ENCODE measurements at places on chromosomes 4 and X.
A peak's percentile ranks its signal among the peaks of the same experiment; 100 is the strongest.

DNA sequence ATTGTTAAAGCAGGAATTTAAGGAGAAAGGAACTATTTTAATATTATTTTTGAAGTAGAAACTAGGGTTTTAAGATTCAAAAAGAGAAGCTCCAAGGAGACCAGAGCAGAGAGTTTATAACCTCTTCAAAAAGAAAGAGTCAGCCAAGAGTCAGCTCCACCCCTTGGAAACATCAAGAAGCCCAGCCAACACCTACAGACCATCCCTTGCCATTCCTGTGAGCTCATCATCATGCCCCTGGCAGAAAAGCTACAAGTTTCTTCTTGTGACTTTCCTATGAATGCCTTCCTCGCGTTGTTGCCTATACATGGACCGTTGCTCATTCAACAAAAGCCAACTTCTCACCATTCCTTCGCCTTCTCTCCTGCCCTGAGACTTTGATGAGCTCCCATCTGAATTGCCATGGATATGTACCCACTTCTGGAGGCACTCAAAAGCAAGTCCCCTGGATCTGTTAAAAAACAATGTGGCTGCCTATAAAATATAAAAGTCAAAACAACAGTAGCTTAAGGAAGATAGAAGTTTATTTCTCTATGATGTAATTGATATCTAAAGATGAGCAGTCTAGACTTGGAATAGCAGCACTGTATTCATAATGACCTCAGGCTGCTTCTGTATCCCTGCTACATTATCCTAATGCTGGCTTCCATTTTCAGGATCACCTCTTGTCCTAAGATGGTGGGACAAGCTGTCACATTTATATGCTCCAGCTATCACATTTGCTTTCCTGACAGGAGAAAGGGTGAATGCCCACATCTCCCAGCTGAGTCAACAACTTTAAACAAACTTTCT, 20.3 kb downstream of the PLRG1 start:
- no peak for DNase-seq

DNA sequence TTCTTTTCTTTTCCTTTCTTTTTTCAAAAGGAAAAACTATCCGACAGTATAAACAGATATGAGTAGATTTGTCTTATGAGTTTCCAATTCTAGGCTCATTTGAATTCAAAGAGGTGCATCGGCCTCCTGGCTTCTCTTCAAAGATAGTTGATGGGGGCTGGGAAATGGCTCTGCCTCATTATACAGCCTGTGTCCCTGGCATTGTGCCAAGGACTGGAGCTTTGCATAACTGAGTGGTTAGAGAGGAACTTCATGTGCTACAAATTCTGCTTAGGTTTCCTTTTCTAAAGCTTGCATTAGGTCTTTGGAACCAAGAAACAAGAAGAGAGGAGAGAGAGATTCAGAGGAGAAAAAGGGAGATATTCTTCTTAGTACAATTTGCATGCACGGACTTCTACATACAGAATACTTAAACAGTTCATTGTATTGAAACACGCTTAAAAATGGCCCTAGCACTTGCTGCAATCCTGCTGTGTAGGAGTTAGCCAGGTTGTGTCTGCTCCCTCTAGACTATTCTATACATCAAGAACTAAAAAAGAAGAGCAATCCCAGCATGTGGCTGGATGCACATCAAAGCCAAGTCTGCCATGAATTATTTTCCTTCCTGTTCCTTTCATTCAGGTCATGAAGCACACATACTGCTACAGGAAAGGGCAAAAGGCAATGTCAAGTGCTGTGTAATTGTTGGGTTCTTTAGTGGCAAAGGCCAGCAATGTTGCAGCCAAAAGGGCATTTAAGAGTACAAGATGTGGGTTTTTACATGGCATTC, 70.9 kb downstream of the INTS12 start:
- no peak for DNase-seq

GRCh38 chr4:2537011-2537830, 774 bp downstream of the FAM193A start:
- DNase-seq, result no peak

- DNase-seq, result no peak
Measured at GRCh38 chr4:17475481-17475880, 36.4 kb downstream of the QDPR start.

DNA sequence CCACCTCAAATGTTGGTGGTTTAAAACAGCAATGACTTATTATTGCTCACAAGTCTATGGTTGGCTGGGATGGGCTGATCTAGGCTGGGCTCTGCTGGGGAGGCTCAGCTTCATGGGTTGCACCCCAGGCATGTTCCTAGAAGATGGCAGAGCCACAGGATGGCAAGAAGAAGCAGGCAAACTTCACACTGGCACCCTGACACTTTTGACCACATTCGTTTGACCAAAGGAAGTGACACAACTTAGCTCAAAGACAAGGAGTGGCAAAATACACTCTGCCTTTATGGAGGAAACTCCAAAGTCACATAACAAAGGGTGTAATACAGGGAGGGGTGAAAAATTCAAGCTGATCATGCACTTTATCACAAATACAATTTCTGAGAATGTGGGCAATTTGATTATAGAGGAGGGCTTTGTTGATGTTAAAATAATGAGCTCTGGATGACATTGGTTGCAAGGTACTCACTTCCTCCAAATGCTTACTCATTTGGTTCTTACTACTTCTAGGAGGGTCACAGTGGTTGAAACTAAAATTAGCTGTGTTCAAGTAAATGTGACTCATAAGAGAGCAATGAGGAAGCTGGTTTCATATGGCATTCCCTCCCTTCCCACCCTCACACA, 249.2 kb upstream of the RPS6KA3 start:
- peak; percentile 28 for DNase-seq

DNA sequence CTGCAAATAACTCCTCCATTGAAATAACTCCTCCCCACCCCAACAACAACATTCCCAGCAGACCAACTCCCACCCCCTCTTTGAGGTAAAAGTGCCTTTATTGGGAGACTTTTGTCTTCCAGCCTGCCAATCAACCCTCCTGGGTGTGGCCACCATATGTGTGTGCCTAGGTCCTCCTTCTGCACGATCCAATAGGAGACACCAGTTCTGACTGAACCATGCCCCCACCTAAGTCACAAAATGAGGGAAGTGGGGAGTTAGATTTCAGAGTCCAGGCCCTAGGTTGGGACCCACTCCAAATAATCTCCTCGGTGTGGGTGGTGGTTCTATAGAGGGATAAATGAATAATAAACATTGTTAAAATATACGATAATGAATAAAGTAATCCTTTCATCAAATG, 3.0 kb downstream of the PLP2 start:
- no peak for DNase-seq

DNA sequence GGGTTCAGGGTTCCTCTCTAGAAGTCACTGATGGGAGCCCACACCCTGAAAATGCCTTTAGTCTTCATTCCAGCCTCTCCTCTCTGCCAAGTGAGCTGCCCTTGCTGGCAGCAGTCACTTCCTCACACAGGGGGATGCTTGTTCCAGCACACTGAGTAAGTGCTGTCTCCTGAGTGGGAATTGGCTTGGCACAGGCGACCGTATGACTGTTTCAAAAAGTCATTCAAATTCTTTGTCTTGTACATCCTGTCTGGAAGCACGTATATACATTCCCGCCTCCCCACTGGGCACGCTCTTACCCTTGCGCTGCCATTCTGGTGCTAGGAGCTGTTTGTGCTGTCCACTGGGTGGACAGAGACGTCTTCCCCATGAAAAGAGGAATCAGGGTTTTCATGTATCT, 40.2 kb upstream of the CD99 start:
- no peak for DNase-seq

DNA sequence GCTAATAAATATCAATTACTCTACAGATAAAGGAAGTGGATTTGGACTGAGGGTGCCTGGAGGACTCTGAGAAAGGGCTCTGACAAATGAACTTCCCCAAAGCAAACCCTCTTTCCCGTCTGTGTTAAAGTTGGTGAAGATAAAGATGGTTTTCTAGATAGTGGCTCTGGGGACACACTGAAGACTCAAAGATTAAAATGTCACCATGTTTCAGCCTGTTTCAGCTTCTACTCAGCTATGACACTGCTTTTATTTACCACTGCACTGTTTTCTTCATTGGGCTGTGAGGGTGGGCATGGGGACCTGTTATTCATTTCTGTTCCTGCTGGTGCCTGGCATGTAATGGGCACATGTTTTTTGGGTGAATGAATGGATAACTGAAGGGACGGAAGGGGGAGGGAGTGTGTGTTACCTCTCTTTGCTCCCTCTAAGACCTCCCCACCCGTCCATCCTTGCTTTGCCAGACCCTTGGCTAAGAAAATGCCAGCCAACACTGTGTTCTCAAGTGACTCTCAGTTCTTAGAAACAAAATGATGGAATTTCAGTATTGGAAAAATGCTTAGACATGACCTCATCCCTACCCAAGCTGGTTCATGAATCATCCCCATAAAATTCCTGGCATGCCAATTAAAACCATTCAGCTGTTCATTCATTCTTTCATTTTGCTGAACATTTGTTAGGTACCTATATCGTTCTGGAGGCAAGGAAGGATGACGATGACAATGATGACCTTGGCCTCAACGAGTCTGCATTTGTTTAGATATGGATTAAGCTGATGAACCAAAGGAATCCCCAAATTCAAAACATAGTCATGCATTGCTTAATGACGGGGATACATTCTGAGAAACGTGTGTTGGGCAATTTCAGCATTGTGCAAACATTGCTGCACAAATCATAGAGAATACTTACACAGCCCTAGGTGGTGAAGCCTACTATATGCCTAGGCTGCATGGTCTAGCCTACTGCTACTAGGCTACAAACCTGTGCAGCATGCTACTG, 13.4 kb upstream of the STK32B start:
- DNase-seq, result peak; percentile 32

GRCh38 chr4:82560853-82561785, 669 bp downstream of the TMEM150C start:
- no peak for DNase-seq

DNA sequence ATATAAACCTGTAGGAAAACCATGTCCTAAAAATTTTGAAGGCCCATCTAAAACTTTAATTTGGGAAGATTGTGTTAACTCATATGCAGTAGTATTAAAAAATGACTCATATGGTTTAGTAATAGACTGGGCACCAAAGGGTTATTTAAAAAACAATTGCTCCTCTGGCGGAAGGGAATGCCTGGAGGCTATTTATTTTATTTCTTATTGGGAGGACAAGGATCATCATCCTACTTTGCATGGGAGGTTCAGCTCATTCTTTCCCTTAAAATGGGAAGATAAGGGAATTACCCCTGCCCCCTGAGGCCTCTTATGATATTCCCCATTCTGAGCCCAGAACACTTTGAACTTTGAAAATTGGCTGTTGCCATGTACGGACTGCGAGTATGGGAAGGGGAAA, 29.7 kb upstream of the MGST2 start:
- DNase-seq, result no peak

GRCh38 chr4:54954656-54955388, 170.6 kb downstream of the KDR start:
- DNase-seq, result no peak

GRCh38 chr4:25860586-25861279, 2.1 kb downstream of the SEL1L3 start:
- no peak for DNase-seq

All from NCI-H460 (cell line).